Activated T-helper 1 cell treated with anti-CD3 and anti-CD28 coated beads, Interleukin-12 subunit alpha, Interleukin-12 subunit beta, Interleukin-2, Interleukin-4 antibody, amounts not matched to agents 30 ng/mL and 10 ng/mL and 1 ng/mL, durations not matched to agents 14 hours and 24 hours and 36 hours (primary cell): ENCODE measurements at places on chromosomes 3 and 15. TPM values are rescaled to one million over a fixed set of nuclear protein-coding genes. Genes with fewer than 3 reads are reported as not detected.

DNA sequence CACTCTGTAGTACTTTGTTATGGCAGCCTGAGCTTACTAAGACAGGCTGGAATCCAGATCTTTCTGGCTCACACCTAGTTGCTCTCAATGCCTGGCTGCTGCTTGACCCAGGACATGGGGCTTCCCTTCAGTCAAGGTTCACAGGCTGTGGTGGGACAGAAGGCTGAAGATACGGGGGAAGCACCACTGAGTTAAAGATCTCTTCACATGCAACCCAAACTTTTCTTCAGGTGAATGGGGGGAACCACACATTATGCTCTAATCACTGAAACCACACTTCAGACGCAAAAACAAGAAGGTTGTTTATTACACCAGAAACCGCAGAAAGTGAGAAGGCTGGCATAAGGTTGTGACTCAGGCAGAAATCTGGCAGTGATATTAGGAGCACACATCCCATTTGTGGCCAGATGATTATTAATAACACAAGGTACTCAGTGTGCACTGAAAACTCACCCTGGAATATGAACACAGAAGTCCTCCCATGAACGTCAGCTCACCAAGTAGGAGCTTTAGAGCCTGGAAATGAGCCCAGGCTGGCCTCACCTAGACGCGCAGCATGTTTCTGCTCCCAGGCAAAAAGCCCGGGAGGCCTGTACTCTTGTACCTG lies 230.5 kb upstream of the CHRNA7 start:
- no peak for DNase-seq
- no peaks in the 10 kb centered on the region for H3K4me1 ChIP-seq
- H3K4me3 ChIP-seq, result no peak overlapping the region
- H3K36me3 ChIP-seq, result no peaks in the 10 kb centered on the region
- H3K27me3 ChIP-seq, result no peaks in the 10 kb centered on the region
- H3K27ac ChIP-seq, result no peak overlapping the region

GRCh38 chr3:130601442-130601971 lies 84.5 kb downstream of the COL6A6 start:
- H3K36me3 ChIP-seq, result no peaks in the 10 kb centered on the region
- H3K4me3 ChIP-seq, result no peak overlapping the region
- no peaks in the 10 kb centered on the region for H3K4me1 ChIP-seq
- DNase-seq, result no peak

PLCL2 gene
- 14.9 and 15.0 TPM in 2 replicates for total RNA-seq

TLE3 gene
- 123 and 126 TPM in 2 replicates for total RNA-seq

NME9 gene
- not detected in 2 replicates for total RNA-seq

PFKFB4 gene
- 11.7 and 15.5 TPM in 2 replicates for total RNA-seq

ARNT2 gene
- total RNA-seq, result 0.05 and 0.36 TPM in 2 replicates

DNA sequence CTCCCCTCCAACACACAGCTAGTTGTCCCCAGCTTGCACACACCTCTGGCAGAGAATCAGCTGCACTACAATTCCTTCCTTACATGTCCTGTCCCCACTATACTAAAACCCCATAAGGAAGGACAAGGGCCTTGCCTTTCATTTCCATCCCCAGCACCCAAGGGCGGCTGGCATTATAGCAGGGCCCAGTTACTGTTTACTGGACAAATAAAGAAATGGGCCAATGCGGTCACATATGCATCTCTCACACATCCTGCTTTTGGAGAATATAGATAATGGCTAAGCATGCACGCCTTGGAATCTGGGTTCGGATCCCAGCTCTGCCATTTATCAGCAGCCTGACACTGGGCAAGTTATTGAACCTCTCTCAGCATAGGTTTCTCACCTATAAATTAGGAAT lies 99.1 kb downstream of the DAPK2 start:
- H3K4me3 ChIP-seq, result no peak overlapping the region
- H3K27ac ChIP-seq, result peak overlapping the region; percentile 13
- peaks cover 36% of the 10 kb centered on the region for H3K4me1 ChIP-seq
- no peaks in the 10 kb centered on the region for H3K27me3 ChIP-seq
- no peak for DNase-seq
